Right atrium auricular region (tissue), 2 donors: ENCODE measurements at places on chromosomes 5 and 9.

DNA sequence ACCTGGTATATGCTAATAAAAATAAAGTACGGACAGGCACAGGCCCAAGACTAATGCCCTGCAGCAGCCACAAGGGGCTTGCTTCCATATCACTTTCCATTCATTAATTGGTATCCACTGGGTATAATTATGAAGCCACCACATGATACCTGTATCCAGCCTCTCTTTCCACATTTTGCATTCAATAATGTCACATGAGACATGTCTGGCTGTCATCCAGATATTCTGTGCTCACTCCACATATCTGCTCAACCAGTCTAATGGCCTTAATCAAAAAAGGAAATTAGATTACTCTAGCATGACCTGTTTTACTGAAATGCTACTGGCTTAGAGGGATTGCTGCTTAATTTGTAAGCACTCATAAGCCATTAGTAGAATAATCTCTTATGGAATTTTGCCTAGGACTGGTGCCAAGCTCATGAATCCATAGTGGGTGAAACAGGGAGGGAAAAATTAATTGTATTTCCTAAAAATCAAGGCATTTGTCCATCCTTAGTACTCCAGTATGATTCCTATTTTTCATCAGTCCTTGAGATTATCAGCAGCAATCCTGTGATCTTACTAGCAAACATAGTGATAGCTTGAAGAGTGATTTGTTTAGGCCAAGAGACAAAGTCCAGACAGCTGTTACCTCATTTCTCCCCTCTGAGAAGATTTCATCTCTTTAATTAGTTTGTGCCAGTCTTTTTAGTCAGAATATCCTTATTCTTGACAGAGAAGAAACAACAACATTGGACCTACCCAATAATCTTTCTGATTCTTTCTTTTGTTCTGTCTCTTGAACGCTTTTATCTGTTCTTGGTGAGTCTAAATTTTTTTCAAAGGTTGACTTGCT, 119.2 kb upstream of the ABCA1 start:
- DNase-seq, result no peak

- no peak for DNase-seq
Observed at GRCh38 chr5:74352256-74352655, 288.3 kb downstream of the ENC1 start.

- no peak for DNase-seq
Observed at GRCh38 chr5:54415147-54415546, 40.4 kb upstream of the HSPB3 start.

GRCh38 chr5:10420468-10420867, 21.2 kb upstream of the ROPN1L start:
- no peak for DNase-seq

GRCh38 chr9:111759762-111760639, 34.7 kb downstream of the SHOC1 start:
- DNase-seq, result no peak
